GM12865 (cell line): ENCODE measurements at places on chromosomes 7 and 10.
A peak's percentile ranks its signal among the peaks of the same experiment; 100 is the strongest.

DNA sequence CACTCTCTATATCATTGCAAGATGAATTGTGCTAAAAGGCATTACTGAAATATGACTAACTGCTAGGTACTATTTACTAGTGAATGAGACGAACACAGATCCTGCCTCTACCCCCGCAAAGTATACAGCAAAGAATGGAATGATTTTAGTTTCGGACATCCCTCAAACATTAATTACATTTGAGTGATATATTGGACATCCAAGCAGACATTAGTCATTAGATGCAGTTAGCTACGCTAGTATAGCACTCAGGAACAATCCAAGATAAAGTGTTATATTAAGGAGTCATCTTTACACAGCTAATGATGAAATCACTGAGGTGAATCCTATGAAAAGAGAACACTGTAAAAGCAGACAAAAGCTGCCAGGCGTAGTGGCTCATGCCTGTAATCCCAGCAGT lies 7.3 kb upstream of the TAF3 start:
- no peak for DNase-seq

DNA sequence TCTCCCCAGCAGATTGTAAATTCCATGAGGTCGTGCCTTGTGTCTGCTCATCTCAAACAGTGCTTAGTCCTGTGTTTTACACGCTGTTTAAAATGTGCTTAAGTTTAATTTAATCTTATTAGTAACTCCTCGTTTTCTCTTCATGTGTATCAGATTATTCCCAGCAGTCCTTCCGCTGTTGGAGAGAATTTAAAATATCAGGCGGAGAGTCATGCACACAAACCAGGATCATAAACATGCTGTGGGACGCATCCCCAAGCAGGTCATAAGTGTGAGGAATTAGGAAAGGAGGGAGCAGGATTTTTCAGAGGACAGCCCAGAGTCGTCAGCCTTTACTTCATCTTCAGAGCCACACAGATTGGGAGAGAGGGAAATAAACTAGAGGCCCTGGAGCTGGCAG lies 4.2 kb upstream of the SORBS1 start:
- no peak for DNase-seq

GRCh38 chr7:127375631-127376030 lies 16.9 kb downstream of the ZNF800 start:
- DNase-seq: no peak

DNA sequence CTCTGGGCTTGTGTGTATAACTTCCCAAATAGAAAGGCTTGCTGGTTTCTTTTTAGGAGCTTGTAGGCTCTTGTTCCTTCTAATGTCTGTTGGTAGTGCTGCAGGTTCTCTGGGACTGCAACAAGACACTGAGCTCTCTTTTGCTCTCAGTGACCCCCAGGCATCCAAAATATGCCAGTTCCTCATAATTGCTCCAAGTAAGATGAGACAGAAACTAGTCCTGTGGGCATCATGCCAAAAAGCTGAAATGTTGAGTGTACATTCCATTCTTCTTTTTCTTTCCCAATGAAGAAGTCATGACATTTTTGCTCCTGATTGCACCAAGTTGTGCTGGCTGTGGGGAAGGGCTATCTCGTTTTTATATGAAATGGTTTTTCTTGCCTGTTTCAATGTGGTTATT lies 7.1 kb upstream of the BTBD16 start:
- DNase-seq: no peak

- DNase-seq: peak; percentile 29
Observed at GRCh38 chr10:59872892-59873463, 33.4 kb downstream of the CCDC6 start.
